SK-N-SH (cell line): ENCODE measurements at places on chromosomes 7 and 10. TPM values are rescaled to one million over a fixed set of nuclear protein-coding genes. Genes with fewer than 3 reads are reported as not detected.
A peak's percentile ranks its signal among the peaks of the same experiment; 100 is the strongest.

GRCh38 chr7:36188266-36188665 is 35.2 kb downstream of the EEPD1 start:
- no peak for DNase-seq

- no peak for DNase-seq
Measured at GRCh38 chr7:130361681-130362080, 17.1 kb downstream of the CPA5 start.

GOLGA7B gene
- polyA plus RNA-seq: 0.03 and 0.13 TPM in 2 replicates

DNA sequence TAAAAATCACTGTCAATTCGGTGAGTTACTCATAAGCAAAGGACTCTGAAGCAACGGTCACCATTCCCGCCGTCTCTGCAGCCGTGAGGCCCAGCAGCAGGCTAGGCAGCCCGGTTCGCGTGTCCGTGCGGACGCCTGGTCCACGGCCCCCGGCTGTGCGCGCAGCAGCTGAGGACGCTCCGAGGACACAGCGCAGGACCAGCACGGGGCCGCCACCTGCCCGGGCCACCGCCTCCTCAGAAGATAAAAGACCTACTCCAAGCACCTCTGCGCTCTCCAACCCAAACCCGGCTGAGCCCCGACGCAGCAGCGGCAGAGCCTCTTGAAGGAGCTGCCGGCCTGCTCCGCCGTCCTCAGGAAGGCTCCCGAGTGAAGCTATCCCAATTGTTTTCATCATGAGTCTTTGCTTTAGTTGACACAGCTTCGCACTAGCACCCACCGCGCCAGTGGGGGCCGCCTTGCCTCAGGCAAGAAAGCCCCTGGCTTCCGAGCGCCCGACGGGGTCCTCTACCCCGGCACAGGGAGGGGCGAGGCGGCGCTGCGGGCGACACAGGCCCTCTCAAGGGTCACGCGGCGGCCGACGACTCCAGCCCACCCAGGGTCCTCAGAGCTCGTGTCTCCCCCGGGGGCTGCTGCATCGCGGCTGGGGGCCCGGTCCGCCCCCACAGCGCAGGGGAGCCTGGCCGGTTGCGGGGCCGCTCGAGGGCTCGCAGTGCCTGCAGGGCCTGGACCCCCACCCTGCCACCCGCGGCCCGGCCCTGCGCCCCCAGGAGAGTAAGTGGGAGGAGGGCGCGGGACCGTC is 16.9 kb upstream of the GPR146 start:
- peak; percentile 85 for DNase-seq

GRCh38 chr7:36391436-36392198 is 2.0 kb downstream of the ANLN start:
- DNase-seq: no peak

LIPM gene
- not detected in 2 replicates for polyA plus RNA-seq

DNA sequence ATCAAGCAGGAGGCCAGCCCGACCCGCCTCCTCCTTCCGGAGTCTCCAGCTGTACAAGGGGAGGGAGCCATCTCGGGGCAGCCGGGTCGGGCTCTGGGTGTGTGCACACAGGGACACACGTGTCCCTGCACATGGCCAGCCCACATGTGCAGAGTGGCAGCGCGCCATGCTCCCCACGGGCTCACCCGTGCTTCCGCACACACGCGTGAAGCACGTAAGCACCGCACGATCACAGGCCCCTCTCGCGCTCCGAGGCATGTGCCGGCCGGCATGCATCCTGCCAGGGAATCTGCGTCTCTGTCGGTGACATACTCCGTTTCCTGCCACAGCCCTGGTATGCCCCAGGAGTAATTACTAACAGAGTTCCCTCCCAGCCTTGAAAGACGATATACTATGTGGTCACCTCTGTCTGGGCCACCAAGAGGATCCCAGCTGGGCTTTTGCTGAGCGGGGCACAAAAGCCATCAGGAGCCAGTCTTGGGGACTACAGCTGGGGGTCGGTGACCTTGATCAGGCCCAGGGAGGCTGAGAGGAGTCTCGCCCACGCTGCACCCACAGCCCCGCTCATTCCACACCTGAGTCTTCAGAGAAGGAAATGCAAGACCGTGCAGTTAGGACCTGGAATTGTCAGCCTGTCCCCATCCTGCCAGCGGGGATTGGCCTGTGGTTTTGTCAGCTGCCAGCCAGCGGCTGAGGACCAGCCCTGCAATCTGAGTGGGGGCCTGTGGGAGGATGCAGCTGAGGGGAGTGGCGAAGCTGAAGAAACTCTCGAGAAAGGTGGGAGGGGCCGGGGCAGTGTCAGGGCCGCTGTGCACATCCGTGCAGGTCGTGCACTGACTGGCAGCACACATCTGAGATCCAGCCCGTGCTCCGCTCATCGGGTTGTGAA is 11.0 kb upstream of the LFNG start:
- DNase-seq: no peak

HKDC1 gene
- polyA plus RNA-seq: 0.06 and 0.10 TPM in 2 replicates

ASAH2B gene
- 5.5 and 7.0 TPM in 2 replicates for polyA plus RNA-seq

DNA sequence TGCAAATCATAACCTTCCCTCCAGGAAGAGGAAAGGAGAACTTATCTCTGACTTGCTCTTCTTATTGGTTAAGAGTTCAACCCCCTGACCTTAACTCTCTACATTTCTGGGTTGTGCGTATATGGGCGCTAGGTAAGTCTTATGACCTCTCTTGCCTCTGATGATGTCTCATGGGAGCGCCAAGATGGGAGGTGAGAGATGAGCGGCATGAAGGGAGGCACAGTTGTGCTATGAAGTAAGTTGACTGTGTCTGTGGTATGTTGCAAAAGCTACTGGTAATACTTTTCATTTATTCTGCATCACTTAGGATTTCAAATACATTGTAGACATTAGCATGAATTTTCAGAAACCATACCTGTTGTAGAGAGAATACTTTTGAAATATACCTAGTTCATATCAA is 59.0 kb downstream of the EXOC6 start:
- no peak for DNase-seq

AOC1 gene
- polyA plus RNA-seq: not detected in 2 replicates

DNA sequence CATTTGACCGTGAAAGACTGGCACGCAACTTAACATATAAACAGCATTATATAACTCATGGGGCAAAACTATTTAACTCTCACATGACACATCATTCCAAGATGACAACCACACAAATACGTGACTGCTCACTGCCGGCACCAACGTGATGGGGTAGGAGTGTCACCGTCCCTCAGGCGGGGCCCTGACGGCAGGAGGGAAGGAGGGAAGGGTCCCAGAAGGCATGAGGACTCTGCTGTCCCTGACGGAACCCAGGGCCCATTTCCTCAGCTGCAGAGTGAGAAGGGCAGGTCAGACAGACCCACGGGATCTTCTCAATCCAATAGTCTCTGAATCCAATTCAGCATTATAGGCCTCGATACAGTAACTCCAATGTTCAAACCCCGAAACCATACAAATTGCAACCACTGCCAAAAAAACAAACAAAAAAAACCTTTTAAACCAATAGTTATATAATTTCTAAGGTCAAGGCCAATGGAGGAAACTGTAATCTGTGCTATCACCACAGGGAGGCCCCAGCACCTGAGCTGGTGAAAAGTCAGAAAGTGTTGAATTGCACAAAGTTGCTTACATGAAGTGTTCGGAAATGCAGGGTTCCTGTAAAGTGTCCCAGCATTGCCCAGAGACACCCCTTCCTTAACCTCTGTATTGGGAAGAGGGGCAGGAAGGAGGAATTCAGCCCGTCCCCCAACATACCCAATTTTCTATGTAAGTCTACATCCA is 137.4 kb downstream of the TNS3 start:
- peak; percentile 49 for DNase-seq

GRCh38 chr10:133159611-133159949 is 439 bp upstream of the KNDC1 start:
- no peak for DNase-seq

GRCh38 chr7:111730476-111731300 is 168.4 kb upstream of the IMMP2L start:
- peak; percentile 71 for DNase-seq

DNA sequence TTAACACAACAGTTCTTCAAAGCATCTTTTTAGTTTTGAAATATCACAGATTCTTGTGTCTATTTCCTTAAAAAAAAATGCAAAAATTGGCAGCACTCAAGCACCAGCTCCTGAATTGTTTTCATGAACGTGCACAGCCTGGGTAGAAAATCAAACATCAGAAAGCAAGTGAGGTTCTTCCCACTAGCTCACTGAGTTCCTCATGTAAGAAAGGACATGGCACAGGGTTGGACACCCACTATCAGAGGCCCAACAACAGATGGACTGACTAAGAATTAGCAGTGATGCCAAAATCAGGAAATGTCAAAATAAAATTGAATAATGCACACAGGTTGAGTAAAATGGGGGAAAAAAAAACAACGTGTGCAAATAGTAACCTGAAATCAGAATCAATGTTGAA is 146.8 kb downstream of the PCLO start:
- no peak for DNase-seq

GRCh38 chr7:130971297-130971696 is 237.3 kb upstream of the KLF14 start:
- DNase-seq: no peak

DNA sequence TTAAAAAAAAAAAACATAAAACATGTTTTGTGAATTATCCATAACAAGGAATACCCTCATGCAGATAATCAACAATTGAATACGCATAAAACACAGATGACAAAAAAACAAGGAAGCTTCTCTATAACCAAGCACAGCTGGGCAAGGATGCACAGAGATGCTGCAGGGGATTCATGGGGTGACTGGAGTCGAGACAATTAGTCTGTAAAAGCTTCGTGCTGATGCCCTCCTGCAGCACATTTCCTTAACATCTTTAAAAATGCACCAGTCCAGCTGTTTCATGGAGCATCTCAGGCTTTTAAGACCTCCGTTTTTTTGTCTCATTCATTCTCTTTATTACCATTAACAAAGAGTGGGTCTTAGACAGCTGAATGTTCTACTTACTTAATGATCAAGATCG is 794.0 kb upstream of the C7orf33 start:
- peak; percentile 49 for DNase-seq

- no peak for DNase-seq
Measured at GRCh38 chr7:137798073-137798763, 48.6 kb downstream of the DGKI start.

DNA sequence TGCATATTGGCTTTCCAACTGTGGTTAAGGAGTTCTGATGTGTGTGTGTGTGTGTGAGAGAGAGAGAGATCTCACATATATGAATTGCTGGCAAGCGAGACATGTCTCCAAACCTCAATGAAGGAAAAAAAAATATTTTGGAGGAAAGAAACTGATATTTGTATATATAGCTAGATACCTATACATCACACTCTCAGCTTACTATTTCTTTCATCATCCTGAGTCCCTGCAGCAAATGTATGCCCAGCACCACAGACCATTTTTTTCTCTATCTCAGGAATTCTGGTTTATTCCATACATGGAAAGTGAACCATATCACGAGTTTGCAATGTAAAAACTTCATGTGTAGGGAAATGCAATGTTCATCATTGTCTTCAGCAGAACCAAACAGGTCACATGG is 68.9 kb downstream of the MTERF1 start:
- DNase-seq: no peak

DNA sequence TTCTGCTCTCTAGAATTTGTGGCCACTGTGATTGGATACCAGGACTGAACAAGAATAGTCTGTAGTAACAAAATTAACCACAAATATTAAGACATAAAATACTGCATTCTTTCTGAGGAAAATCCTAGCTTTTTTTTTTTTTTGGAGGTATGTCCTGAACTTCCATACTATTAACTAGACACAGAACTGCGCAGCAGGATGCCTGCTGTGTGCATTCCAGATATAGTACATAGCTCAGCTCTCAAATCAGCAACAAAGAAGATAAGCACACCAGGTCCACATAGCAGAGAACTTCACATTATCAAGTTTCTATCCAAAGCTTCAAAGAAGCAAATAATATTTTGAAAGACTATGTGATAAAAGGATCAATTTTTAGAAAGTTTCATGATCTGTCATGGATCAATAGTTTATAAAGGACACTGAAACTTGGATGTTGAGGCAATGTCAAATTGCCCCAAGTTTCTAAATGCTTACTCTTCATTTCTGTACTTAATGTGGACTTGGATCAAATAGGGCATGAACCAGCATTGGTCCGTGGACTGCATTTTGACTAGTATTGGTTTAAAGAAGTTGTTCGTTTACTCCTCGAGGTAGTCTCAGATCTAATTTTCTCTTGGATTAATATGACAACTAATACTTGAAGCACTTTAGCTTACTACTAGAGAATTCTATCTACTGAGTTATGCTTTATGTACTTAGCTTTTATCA is 15.4 kb downstream of the NAMPT start:
- DNase-seq: no peak

- no peak for DNase-seq
Measured at GRCh38 chr7:111192614-111193413, 101.9 kb downstream of the LRRN3 start.

DNA sequence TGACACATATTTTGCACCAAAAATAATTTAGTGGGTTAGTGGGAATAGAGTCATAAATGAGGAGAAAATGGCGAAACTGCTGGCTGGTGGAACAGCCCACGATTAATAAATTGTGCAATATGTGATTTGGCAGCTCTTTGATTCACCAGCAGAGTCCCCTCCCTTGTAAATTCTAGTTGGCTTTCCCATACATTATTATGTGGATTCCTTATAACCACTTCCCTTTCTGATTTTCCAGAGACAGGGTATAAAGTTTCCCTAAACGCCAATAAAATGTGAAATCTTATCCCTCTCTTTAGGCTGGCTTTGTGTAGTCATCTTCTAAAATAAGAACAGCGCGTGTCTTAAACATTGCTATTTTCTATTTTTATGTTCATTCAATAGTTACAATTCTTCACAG is 149.4 kb upstream of the FERD3L start:
- DNase-seq: no peak

VTI1A gene
- polyA plus RNA-seq: 8.3 and 12.4 TPM in 2 replicates

PLCE1 gene
- 1.2 and 1.9 TPM in 2 replicates for polyA plus RNA-seq

UCN3 gene
- not detected in 2 replicates for polyA plus RNA-seq

SPDYE18 gene
- polyA plus RNA-seq: 0.24 and 0.48 TPM in 2 replicates

PRR15 gene
- 0.36 and 0.49 TPM in 2 replicates for polyA plus RNA-seq

LOXL4 gene
- 1.4 and 1.7 TPM in 2 replicates for polyA plus RNA-seq

DNA sequence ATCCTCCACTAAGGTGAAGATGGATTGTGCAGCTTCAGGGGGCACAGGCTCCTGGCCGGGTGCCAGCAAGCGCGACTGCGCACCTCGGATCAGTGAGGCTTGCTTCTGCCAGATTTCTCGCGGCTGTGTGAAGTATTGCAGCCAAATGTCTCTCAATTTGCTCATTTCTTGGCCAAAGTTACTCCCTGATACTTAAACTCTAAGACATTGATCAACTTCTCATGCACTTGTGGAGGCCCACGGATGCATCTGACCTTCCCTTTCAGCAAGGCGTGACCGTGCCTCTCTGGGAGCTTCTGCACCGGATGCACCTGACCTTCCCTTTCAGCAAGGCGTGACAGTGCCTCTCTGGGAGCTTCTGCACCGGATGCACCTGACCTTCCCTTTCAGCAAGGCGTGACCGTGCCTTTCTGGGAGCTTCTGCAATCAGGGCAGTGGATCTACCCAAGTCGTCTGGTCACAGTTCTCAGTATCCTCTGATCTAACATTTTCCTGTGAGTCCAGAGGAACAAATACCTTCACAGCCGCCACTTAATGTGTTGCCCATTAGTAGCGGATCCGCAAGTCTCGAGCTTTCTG is 248.3 kb downstream of the ADARB2 start:
- DNase-seq: no peak

DNA sequence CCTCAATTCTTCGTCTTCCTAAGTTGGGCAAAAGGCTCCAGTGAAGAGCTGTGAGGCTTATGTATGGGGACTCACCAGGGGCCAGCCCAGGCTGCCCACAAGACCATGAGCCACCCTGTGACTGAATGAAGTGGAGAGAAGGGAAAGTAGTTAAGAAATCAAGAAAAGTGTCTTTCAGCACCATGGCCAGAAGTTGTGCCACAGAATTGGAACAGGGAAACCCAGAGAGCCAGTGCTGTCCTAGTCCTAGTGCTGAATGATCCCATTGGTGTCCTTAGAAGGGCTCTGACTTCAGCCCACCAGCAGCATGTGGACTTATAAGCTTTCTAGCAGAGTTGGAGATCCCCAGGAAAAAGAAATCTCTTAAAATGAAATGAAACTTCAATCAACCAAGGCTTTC is 37.0 kb upstream of the CCSER2 start:
- no peak for DNase-seq
